Stimulated activated effector memory CD8-positive, alpha-beta T cell treated with anti-CD3 and anti-CD28 coated beads, Interleukin-12 subunit alpha, Interleukin-12 subunit beta, amount 100 ng/mL, for 72 hours (primary cell): ENCODE measurements at places on chromosomes 1 and 21.

- no peak for DNase-seq
Measured at GRCh38 chr21:35026617-35027562, 22.2 kb downstream of the RUNX1 start.

GRCh38 chr1:156643778-156644092 is 1.8 kb downstream of the BCAN start:
- no peak for DNase-seq

- DNase-seq, result no peak
Measured at GRCh38 chr1:81802707-81803430, 2.1 kb downstream of the ADGRL2 start.

GRCh38 chr1:174989536-174990220 is 10.1 kb upstream of the CACYBP start:
- DNase-seq, result no peak

DNA sequence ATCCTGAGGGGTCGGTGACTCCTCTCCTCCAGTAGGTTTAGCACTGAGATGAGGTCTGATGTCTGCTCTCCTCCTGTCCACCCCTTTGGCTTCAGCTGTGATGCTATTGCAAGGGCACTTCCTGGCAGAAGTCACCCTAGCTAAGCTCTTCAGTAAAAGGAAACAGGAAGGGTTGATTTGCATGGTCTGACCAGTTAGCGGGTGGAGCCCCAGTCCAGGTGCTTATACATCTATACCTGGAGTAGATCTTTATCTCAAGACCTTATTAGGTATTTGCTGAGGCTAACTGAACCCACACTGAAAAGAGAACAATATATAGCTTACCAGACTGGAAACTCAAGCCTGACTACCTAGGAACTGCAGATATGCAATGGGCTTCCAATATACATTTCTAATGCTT is 28.9 kb upstream of the NFASC start:
- no peak for DNase-seq

DNA sequence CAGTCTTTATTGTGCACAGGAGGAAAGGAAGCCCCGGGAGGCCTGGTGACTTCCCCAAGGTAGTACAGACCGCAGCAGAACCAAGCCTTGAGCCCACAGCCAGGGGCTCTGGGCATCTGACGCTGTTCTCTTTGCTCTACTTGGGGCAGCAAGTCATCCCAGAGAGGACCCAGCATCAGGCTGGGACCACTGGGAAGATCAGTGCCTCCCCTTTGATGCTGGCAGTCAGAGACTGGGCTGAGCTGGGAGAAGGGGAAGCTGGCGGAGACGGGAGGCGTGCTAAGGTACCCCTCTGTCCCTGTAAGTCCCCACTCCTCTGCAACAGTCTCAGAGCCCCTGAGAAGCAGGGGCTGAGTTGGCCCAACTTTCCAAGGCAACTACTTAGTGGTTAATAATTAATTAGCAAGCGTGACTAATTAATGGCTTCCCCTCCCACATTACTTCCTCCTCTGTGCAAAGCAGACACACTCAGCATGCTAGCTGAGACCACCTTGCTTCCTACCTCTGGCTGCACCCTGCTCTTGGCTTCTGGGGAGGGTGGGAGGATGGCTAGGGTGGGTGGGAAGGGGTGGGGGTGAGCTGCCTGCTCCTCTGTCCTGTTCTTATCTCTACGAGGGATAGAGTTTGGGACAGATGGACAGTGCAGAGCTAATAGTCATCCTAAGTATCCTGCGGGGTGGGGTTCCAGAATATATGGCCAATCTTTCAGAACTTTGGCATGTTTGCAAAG is 1.3 kb downstream of the INAVA start:
- DNase-seq, result no peak
